ENCODE measurements at places on chromosomes 3 and 15.

GRCh38 chr3:67016522-67017080 is 18.5 kb downstream of the KBTBD8 start:
- DNase-seq: no peak

GRCh38 chr3:146640955-146641867 is 36.1 kb upstream of the PLSCR5 start:
- DNase-seq: no peak

GRCh38 chr15:40782609-40783227 is 12.9 kb downstream of the C15orf62 start:
- DNase-seq: peak; percentile 68

- DNase-seq: no peak
Measured at GRCh38 chr3:62414786-62415185, 41.4 kb upstream of the FEZF2 start.

- DNase-seq: no peak
Measured at GRCh38 chr15:87345961-87346360, 910.6 kb downstream of the NTRK3 start.

DNA sequence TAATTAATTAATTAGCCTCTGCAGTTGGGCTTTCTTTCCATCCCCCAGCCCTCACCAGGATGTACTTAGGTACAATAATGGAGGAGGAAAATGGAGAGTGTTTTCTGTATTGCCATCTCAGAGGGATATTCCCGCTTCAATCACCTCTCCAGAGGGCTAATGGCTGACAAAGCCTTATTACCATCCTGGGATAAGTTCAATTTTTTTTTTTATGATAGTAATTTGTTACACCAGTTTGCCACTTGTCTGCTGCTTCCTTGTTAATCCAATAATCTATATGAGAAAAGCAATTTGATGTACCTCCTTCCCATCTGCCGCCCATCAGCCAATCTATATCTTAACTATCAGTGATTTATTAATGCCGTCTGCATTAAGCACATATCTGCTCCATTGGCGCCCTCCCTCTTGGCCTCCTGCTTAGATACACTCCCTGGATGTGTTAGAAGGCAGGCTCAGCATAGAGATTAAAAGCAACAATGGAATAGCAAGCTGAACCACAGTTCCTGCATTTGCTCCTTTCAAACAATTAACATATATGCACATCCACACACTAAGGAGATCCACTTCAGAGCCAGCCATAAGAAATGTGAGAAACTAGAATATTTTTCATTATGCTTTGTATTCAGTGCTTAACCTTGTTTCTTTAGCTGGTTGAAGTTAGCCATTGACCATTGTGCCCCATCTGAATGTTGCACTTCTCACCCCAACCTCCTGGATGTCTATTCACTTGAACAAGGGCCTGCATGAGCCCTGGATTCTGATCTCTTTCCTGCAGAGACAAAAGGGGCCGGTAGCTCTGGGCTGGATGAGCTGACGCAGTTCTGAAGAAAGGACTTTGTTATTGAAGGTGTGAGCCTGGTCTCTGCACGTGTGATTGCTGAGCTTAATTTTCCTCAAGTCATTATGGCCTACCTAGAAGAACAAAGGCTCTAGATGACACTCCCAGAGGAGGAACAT is 237.3 kb upstream of the GAP43 start:
- DNase-seq: no peak

DNA sequence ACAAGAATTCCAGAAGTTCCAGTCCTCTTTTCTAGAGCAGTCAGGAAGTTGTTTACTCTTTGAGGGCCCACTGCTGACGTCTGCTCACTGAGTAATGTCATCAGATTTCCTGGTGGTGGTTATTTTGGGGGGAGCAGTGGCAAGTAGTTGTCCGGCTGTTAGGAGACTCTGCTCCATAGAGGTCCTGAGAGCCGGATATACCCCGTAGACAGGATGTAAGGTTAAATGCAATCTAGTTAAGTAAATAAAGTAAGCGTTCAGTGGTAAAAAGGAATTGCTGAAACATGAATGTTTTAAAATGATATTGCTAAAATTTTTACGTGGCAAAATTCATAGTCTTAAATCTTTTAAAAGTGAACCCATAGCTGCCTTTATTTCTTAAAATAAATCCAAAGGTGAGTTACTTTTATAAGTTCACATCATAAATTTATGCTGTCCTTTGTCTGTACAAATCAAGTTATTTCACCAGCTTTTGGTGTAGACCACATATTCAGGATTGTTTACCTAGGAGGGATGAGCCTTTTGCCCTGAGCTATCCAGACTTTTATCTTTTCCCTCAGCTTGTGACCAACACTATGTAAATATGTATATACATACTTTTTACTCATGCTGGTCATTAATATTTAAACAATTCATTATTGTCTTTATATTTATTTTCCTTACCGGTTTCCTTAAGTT is 65.8 kb downstream of the PDE8A start:
- no peak for DNase-seq

DNA sequence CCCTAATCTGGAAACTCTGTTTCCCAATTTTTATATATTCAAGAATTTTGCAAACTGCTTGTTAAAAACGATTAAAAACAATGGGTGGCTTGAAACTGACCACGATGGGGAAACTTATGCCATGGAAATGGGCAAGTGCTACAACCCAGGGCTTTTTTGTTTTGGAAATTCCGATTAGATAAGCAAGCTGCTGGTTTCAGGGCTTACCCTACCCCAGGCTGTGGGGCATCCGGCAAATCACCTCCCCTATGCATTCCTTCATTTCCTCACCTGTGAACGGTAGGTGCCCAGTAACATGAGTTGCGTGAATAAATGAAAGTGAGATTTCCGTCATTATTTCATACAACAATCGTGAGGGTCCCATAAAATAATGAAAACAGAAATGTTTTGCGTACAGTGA is 34.3 kb downstream of the ST6GAL1 start:
- DNase-seq: no peak

GRCh38 chr3:77718311-77718710 is 678.4 kb downstream of the ROBO2 start:
- DNase-seq: no peak

DNA sequence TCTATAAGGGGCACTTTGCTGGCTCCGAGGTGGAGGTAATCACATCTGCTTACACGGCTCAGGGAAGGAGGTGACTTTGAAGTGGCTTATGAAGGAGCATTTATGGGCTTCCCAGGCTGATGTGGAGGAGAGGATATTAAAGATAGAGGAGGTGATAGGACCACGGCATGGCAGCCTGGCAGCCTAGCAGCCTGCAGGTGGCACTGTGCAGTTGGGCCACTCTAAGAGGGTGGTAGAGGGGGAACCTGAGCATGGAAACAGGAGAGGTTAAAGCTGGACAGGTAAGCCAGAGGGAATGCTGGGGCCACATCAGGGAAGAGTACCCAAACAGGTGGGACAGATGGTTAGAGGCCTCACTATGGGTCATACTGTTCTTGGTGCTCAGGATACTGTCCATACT is 375.0 kb downstream of the WDR72 start:
- no peak for DNase-seq

DNA sequence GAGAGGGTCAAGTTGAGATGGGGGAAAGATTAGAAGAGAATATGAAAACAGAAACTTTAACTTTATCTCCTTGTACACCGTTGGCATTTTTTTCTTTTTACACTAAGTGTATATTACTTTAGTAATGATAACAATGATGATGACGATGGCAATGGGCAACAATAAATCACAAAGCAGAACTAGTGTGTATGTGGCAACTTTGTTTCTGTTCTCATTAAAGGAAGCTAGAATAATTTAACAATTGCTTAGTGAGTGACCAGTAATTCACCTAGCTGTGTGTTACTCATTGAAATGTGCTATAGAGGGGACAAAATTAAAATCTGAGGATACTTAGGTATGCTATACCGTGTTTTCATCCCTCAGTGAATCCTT is 318.5 kb upstream of the TBL1XR1 start:
- DNase-seq: no peak

DNA sequence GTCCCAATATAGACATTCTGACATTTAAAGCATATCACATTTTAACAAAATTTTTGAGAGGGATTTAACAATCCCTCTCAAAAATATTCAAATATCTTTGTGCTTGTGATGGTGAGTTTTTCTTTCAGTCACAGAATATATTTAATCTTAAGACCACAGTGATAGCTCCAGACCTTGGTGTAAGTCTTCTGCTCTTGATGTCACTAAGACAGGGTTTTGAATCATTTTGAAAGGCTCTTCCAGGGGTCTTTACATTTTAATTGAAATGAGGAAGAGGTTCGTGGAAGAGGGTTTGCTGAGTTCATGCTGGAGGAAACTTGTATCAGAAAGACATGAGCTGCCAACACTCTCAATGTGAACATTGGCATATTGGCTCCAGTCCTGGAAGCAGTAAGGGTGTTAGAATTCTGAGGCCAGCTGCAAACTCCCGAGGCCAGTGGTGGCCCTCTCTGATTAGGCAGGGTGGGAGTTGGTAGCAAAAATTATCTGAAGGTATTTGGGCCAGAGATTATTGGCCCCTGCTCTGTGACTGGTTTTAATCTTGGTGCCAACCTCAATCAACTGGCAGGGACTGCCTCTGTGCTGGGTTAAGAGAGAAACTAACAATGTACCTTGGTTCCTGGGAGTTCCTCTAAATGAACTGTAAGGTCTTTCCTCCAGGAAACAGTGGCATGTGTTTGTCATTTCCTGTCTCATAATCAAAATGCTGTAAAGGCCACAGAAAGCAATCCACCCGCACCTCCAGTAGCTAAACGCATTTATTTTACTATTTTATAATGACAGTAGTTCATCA is 5.3 kb downstream of the POU1F1 start:
- no peak for DNase-seq

GRCh38 chr3:122609798-122610559 is 32.5 kb downstream of the PARP15 start:
- DNase-seq: peak; percentile 40

- peak; percentile 12 for DNase-seq
Measured at GRCh38 chr3:157201648-157202278, 41.8 kb upstream of the CCNL1 start.

DNA sequence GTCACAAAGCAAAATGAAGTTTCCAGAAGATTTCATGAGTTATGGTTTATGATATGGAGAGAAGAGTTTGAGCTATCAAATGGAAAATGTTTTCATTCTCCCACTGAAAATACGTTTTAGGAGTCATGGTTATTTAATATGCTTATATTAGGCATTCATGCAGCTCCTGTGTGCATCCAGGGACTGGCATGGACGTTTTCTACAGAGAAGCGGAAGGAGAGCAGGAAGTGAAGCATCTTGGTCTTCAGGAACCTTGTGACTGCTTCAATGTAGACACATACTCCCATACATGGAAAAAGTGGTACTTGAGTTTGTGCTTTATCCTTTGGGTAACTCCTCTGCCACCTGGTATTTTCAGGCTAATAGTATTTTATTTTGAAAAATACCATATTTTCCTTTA is 43.3 kb upstream of the TOP2B start:
- DNase-seq: no peak

- no peak for DNase-seq
Measured at GRCh38 chr3:73868688-73869315, 244.1 kb upstream of the PDZRN3 start.

- no peak for DNase-seq
Measured at GRCh38 chr15:23532024-23532423, 33.5 kb upstream of the MKRN3 start.

- DNase-seq: no peak
Measured at GRCh38 chr15:68618394-68618793, 39.6 kb downstream of the CORO2B start.

DNA sequence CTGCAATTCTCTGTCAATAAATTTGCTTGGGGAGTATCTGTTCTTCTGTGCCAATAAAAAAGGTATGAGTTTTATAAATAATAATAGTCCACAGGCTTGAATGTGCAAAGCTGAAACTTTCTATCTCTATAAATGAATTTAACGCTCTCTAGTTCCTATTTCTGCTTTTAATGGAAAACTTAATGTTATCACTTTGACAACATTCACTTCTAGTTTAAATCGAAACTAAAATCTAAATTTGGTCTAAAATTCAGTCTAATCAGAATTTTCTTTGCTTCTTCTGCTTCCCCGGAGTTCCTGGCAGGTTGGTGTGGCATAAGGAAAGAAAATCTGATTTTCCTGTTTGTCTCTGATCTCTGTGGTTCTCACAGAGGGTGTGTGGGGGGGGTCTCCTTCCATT is 450.1 kb upstream of the TBL1XR1 start:
- no peak for DNase-seq

- no peak for DNase-seq
Measured at GRCh38 chr15:35874260-35874905, 328.4 kb upstream of the DPH6 start.

- DNase-seq: no peak
Measured at GRCh38 chr3:174168026-174168425, 691.1 kb upstream of the NAALADL2 start.

DNA sequence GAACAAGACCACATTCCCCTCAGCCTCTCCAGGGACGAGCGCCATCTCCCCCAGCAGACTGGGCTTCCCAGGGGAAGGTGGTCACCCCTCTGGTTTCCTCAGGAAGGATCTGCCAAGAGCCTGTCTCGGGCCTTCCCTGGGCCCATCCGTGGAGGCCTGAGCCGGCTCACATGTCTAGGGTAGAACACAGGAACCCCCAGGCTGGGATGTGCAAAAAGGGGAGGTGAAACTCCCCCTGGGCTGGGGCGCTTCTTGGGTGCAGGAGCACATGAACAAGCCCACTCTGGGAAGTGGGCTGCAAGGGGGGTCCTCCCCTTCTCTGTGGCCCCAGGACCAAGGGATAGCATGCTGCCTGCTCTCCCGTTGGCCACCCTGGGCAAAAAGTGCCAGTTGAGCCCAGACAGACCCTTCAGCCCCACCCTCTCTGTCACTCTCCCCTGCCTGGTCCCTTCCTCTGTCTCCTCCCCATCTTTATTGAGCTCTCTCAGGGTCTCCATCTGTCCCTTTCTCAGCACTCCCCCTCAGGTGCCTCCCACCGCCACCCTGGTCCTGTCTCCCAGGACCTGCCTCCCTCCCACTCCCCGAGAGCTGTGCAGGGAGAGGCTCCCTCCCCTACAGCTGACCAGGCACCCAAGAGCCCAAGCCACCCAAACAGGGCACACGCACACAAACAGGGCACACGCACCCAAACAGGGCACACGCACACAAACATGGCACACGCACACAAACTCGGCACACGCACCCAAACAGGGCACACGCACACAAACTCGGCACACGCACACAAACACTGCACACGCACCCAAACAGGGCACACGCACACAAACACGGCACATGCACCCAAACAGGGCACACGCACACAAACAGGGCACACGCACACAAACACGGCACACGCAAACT is 864 bp downstream of the SEMA3G start:
- DNase-seq: no peak

Data from GM12892 (cell line).